Activated naive CD4-positive, alpha-beta T cell treated with anti-CD3 and anti-CD28 coated beads for 36 hours (primary cell): ENCODE measurements at places on chromosomes 3 and 15.

- DNase-seq: no peak
Measured at GRCh38 chr3:168250415-168250861, 154.7 kb upstream of the GOLIM4 start.

DNA sequence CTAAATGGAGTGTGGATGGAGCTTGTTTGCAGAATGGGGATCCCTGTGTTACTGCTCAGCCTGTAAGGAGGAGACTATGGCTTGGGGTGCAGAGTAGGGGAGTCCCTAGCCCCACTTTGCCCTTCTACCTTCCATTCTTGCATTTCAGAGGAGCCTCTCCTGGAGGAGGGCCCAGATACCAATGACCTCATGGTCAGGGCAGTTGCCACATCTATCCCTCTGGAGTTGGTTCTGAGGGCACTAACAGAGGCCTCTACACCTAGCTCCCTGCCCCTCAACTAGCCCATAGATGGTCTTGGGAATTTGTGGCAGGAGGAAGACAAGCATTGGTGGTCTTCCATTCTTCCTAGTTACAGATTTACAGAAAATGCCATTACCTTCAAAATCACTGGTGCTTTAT, 6.1 kb downstream of the SKOR1 start:
- DNase-seq: no peak

- DNase-seq: no peak
Measured at GRCh38 chr3:160837394-160837980, 81.5 kb downstream of the PPM1L start.

DNA sequence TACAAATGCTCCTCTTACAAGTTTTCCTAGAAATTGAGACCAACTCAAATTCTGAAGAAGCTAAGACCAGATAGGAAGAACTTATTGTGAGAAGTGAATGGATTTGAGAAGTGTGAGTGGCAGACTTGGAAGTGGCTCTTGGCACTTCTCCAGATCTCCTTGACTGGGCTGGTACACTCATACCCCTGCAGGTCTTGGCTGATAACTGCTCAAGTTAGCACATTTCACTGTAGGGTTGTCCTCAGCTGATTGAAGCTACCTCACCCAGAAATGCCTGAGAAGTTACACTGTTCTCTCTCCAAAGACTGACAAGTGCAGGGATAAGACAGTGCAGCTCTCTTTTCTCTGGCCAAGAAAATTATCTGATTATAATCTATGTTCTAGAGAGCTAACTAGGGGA, 16.5 kb upstream of the CLDN1 start:
- no peak for DNase-seq

DNA sequence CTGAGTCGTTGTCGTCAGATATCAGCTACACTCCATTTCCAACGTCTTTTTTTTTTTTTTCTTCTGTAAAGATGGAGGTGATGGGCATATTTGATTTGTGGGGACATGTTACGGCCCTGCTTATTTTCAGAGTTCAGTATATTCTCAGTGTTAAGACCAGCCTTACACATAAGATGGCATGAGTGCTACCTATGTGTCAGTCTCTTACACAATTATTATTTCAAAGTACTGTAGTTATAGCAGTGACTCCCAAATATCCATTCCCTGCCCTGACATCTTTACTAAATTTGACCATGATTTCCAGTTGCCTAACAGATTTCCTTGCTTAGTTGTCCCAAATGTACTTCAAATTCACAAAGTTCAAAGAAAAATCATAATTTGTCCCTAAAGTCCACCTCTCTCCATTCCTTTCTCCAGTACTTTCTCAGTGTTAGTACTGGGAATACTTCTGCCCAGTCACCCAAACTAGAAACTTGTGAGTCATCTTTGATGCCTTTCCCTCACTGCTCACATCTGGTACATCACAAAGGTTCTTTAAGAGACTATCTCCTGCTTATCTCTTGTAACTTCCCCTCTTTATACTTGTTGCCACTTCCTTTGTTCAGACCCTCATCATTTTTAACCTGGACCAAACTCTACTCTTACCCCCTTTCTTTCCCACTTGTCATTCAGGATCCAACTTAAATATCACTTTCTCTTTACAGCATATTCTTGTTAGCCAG, 67.0 kb downstream of the ZNF609 start:
- DNase-seq: no peak
